ENCODE measurements at places on chromosomes 7 and 10. TPM values are rescaled to one million over a fixed set of nuclear protein-coding genes. Genes with fewer than 3 reads are reported as not detected.

SUPV3L1 gene
- total RNA-seq, result 31.1 TPM

DNA sequence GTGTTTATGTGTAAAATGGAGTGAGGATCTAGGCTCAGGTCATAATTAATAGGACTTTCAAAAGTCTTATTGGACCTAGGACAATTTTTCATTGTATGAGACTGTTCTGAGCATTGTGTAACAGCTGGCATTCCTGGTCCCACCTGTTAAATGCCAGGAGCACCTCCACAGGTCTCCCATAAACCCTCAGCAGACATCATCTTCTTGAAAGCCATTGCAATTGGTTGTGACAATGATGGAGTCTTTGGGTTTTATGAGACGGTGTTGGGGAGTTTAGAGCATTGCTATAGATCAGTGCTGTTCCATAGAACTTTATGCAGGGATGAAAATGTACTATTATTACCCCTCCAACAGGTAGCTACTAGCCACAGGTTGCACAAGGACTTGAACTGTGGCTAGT, 108.9 kb downstream of the ORC5 start:
- DNase-seq, result no peak

DNA sequence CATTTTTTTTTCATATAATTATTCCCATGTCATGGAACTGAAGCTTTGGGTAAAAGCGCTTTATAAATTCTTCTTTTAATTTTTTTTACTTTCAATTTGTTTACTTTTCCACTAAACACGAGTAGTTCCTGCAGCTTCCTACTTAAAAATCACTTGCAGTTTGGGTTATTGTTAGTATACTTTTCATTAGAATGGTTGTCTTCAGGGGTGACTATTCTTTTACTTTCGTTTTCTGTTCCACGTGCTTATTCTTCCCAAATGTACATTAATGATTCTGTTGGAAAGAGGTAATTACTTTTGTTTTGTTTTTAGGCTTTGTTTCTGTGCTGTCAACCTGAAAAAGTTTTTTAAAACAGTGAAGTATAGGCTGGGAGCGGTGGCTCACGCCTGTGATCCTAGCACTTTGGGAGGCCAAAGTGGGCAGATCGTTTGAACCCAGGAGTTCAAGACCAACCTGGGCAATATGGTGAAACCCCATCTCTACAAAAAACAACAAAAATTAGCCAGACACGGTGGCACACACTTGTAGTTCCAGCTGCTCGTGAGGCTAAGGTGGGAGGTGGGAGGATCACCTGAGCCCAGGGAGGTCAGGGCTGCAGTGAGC, 5.2 kb upstream of the CFAP69 start:
- no peak for DNase-seq

DNA sequence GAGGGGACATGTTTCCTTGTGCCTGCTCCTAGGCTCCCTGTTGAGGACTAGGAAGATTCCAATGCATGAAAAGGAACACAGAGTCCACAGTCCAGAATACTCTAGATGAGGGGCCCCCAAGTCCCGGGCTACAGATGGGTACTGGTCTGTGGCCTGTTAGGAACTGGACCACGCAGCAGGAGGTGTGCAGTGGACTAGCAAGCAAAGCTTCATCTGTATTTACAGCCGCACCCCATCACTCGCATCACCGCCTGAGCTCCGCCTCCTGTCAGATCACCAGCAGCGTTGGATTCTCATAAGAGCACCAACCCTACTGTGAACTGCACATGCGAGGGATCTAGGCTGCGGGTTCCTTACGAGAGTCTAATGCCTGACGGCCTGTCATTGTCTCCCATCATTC, 233.0 kb upstream of the MKLN1 start:
- DNase-seq, result no peak

DNA sequence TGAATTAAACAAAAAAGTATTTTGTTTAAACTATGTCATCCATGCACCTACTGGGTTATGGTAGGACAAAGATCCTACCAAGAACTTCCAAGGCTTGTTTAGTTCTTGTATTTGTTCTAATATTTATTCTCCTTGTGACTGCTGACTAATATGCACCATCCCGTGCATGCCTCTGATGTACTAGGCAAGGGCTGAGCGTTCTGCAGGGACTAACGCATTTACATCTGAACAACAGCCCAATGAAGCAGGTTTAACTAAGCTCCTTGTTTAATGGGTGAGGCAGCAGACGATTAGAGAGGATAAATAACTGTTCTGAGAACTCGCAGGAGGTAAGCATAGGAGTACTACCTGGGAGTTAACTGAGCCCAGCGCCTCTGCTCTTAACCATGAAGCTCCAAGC, 64.9 kb downstream of the KIAA1549 start:
- DNase-seq, result no peak

DNA sequence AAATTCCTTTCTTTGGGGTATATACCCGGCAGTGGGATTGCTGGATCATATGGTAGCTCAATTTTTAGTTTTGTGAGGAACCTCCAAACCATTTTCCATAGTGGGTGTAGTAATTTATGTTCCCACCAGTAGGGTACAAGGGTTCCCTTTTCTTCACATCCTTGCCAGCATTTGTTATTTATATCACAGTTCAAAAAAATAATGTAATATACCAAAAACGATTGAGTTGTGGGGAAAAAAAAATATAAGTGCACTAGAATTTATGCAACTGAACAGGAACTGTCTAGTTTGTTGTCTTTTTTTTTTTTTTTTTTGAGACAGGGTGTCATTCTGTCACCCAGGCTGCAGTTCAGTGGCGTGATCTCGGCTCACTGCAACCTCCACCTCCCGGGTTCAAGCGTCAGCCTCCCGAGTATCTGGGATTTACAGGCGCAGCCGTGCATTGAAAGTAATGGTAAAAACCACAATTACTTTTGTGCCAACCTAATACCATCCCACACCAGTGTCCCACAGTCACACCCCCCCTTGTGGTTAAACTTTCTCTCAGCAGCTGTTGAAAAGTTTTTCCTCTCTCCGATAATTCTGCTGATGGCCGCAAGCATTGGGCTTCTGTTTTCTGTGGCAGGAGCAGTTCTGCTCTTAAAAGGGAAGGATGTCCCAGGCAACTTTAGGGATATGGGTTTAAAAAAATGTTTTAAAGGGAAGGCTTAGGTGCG, 6.8 kb upstream of the LAT2 start:
- no peak for DNase-seq

GRCh38 chr7:122311734-122312450, 7.3 kb upstream of the FEZF1 start:
- no peak for DNase-seq

PAOX gene
- total RNA-seq, result 5.8 TPM

DNA sequence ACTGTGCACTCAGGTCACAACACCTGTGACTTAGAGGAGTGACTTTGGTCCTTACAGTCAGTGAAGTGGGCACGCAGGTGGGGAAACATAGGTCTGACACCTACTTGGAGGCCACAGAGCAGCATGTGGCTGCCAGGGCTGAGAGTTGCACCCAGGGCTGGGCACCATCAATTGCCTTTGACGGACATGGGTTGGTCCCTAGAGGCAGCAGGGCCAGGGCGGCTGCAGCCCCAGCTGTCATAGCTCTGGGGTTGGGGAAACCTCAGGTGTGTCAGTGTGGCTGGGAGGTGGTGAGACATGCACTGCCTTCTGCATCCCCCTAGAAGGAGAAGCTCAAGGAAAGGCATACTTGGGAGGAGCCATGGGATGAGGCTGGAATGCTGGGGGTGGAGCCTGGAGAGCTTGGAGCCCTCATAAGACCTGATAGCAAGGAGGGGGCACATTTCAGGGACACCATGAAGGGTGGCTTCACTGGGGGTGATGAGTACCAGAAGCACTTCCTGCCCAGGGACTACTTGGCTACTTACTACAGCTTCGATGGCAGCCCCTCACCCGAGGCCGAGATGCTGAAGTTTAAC, at the start of gene INMT:
TSS of gene INMT (plus strand) at position 440 of the 578 bp plus-strand sequence. CDS start at position 456, 16 bp downstream.
- DNase-seq, result no peak

HABP2 gene
- not detected for total RNA-seq

DNA sequence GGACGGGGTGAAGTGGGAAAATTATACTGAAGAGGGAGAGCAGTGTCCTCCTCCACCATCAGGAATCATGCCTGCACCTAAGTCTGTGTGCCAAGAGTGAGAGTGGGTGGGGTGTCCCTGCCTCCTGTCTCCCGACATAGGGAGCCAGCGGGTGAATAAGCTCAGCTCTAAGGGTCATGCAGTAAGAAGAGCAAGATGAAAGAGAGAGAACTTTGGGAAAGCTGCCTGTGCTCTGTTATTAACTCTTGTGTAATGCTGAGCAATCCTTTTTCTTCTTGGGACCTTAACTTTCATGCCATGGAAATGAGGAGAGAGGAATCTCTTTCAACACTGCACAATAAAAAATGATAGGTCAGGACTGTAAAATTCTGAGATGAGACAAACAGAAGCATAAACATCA, 7.9 kb upstream of the TCAF1 start:
- no peak for DNase-seq

DNA sequence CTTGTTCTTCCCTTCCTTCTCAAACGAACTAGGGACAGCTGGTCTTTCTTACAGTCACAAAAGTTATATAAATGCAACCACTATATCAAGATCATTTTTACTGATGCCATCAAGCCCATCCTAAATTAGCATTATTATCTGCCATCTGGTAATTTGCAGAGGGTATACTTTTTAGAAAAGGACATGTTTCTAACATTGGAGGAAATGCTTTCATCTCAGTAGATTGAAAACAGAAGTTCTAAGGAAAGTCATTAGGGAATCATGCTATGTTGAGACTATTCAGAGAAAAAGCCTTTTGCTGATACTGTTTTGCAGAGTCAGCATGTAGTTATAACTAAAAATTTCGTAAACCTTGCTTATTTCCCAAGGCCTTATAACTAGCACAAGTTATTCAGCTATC, 146.7 kb downstream of the WNT2 start:
- DNase-seq, result no peak

DNA sequence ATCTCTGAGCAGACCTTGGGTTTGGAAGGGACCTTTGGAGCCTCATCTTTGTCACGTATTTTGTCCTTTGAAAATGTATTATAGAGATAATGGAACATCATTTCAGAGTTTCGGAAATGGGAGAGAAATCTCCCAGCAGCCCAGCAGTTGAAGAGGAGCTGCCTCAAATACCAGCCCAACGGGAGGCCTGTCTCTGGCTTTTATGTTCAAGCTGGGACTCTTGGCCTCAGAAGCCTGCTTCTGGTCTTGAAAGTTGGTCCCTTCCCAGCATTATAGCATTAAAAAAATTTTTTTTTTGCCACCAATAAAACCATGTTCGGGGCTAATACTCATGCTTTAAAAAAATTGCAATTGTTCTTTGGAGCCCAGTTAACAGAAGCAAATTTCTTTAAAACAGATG, 73.4 kb upstream of the CTBP2 start:
- no peak for DNase-seq

GRCh38 chr7:78594156-78594555, 795.6 kb downstream of the PHTF2 start:
- DNase-seq, result no peak

ASZ1 gene
- not detected for total RNA-seq

SPDYE2B gene
- total RNA-seq, result not detected

DNA sequence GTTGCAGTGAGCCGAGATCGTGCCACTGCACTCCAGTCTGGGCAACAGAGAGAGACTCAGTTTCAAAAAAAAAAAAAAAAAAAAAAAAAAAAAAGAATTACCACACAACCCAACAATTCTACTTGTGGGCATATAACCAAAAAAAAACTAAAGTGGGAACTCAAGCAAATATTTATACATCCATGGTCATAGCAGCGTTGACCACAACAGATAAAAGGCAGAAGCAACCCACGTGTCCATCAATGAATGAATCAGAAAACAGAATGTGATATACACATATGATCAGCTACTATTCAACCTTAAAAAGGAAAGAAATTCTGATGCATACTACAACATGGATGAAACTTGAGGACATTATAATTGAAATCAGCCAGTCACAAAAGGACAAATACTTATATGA, 179.3 kb upstream of the NEBL start:
- DNase-seq, result no peak

DNA sequence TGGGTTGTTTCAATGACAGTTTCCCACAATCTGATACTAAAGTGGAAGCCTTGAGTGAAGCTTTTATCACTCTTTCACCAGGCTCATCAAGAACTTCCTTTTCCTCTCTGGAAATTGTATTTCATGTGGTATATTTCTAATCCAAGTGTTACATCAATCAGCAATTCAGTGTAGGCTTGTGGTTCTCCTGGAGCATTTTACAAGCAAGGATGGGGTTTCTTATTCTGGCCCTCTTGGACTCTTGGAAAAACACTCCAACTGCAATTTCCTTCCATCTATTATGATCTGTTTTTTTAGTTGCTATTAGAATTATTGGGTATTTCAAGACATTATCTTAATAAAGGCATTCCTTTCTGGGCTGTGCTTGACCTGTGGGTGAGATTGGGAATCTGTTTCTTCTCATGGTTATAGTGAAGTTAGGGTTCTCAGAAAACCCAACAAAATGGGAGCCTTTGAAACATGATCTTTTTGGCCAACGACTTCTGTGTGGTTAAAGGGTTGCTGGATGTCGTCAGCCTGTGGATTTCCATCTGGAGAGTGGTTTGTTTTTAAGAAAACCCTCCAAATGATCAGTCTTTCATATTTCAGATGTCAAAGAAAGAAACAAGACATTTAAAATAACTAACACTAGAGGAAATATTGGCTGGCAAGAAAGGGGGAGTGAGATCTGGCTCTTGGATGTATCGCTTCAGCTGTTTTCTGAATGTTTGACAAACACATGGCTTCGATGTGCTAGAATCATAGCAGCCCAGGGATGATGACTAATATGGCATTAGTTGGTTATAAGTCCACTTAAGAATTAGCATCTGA, 540.2 kb downstream of the LRMDA start:
- DNase-seq, result no peak

DNA sequence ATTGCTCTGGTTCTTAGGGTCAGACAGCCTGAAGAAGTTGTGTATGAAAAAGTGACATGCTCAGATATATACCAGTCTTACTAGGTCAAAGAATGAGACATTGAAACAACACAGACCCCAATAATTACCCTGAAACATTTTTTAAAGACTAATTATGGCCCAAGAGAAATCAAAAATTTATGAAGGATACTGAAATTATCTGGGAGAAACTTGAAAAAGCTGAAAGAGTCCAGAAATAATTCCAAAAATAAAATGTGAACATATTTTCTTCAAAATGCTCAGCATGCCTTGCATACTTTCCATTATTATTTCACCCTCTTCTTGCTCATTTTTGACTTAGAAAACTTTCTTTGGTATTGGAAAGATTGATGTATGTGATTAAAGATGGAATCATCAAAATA, 198.9 kb upstream of the CCDC6 start:
- no peak for DNase-seq

SLC29A4 gene
- total RNA-seq, result 2.7 TPM

DNA sequence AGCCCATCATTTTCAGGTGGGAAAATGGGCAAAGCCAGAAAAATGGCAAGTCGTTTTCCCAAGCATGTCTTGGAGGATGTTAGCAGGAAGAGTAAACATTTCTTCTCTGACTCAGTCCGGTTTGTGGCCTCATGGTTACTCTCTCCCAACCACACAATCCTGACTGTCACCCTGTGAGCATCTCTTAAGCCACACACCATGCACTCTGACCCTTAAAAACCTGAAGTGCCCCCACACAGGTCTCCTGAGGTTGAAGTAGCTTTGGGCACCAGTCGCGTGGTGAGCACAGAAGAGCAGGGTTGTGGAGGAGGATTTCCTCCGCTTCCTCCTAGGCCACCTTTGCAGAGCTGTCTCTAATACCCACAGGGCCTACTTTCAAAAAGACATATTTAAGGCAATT, 387.3 kb upstream of the NPVF start:
- DNase-seq, result no peak

GRCh38 chr7:72706521-72706920, 121.5 kb downstream of the TYW1B start:
- DNase-seq, result no peak
